ENCODE measurements at places on chromosomes 7 and 10.

- DNase-seq, result no peak
Measured at GRCh38 chr7:133703547-133703946, 423.6 kb upstream of the LRGUK start.

- DNase-seq, result no peak
Measured at GRCh38 chr7:116093516-116094301, 63.1 kb upstream of the TFEC start.

DNA sequence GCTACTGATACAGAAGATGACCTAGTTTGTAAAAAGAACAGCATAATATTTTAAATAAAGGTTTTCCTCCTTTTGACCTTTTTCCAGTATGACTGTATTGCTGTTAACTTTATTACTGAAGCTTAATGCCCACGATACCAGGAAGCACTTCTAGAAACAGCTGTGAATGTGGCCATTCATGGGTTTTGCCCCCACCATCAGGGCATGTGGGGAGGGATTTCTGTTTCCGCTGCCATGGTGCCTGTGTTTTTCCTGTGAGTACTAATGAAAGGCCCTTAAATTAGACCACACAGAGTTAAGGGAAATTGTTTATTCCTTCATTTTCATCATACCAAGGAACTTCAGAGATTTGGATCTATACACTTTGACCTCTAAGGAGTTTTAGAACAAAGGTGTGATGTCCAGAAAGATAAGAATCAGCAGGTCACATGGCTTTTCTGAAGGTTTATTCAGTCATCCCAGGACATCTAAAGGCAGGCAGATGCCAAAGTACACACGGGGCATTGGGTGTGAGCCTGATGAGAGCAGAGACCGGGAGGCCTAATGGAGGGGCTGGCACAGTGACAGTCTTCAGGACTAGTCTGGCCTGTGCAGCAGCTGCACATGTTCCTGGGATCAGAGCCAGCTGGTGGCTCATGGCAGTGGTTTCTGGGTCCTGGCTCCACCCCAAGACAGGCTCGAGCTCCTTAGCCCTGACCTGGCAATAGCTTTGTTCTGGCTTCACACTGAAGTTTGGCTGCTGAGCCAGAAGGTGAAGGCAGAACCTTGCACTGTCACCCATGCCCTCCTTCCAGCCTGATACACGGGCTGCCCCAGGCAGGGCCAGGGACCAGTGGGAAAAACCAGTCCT, 190.9 kb downstream of the REEP3 start:
- no peak for DNase-seq

GRCh38 chr10:91162050-91162494, 58.4 kb upstream of the PCGF5 start:
- DNase-seq, result no peak

DNA sequence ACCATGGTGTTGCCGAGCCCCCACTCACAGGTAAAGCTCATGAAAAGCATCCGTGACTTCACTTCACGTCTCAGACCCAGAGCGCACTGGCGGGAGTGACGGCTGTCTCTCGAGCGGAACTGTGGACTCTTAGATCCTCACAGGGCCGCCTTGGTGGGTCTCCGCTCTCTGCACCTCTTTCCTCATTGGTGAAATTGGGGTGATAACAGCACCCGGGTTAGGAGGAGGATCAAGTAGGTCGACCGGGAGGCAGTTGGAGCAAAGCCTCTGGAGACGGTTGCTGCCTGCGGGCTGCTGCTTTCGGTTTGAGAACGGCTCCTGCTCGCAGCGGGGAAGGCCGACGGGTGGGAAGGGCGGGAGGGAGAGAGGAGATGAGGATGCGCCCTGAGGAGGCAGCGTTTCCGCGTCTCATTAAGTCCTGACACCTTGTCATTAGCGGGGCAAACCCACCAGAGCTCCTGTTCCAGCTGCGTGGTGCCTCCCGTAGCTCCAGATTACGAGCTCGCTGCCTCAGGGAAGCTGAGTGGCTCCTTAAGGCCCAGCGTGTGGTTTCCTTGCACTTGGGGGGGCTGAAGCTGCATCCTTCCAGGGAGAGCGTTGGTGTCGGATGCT, 51.9 kb upstream of the CFAP46 start:
- no peak for DNase-seq

DNA sequence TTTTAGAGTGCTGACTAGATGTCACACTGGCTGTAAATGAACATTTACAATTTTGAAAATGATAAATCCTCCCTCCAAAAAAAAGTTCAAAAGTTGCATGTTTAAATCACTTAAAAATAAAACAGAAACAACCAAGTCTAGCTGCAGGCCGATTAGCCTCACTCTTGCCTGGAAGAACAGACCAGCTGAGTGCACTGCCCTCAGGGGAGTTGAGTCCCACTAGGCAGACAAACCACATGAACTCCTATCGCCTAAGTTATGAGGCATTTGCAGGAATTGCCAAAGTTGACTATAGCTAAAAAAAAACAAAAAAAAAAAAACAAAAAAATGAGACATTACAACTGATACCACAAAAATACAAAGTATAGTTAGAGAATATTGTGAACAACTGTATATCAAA, 510.0 kb downstream of the ANKRD7 start:
- DNase-seq, result no peak

All from stimulated activated CD4-positive, alpha-beta T cell treated with anti-CD3 and anti-CD28 coated beads, Interleukin-4, amount 100 ng/mL, for 48 hours (primary cell).